Stimulated activated CD8-positive, alpha-beta memory T cell treated with anti-CD3 and anti-CD28 coated beads, Interleukin-4, amount 100 ng/mL, for 1 hour (primary cell): ENCODE measurements at places on chromosomes 2 and 18.
A peak's percentile ranks its signal among the peaks of the same experiment; 100 is the strongest.

- no peak for DNase-seq
These were observed 30.3 kb downstream of the WDSUB1 start for GRCh38 chr2:159256159-159256558.

DNA sequence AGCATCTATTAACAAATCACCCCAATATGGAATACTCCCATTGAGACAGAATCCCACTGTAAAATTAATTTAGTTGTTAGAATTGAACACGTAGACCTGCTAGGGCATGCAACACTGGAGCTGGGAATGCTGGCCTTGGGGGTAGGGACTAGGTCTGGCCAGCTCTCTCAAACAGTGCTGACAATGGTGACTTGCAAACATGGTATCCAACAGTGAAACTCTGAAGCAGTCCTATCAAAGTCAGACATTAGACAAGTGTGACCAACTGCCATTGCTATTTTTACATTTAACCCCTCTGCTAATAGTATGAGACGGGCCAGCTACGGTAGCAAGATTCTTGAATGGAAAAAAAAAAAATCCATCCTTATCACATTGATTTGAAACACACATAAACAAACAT is 7.2 kb downstream of the E2F6 start:
- DNase-seq = no peak

- no peak for DNase-seq
These were observed 110.7 kb upstream of the HAAO start for GRCh38 chr2:42902939-42903709.

DNA sequence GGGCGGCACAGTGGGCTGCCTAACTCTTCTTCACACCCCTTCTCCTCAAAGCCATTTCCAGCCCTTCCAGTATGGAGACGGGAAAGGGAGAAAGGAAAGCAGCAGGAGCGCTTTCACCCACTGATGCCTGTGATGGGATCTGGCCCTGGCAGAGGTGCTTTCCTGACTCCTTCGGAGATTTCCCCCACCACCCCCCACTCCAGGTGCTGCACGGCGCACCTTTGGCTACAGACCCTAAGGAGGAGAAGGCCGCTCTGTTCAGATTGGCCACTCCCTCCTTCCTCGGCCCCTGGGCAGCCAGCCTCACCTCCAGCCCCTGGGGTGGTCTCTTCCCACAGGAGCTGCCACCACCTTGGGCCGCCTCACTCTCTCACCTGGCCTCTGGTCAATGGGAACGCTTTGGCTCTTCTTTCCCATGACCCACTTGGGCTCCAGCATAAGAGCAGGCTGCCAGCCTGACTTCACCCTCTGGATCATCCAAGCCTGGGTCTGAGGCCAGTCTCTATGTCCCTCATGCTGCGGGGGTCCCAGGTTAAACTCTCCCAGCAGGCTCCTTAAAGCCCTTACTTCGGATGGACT is 18.4 kb upstream of the MAL start:
- no peak for DNase-seq

DNA sequence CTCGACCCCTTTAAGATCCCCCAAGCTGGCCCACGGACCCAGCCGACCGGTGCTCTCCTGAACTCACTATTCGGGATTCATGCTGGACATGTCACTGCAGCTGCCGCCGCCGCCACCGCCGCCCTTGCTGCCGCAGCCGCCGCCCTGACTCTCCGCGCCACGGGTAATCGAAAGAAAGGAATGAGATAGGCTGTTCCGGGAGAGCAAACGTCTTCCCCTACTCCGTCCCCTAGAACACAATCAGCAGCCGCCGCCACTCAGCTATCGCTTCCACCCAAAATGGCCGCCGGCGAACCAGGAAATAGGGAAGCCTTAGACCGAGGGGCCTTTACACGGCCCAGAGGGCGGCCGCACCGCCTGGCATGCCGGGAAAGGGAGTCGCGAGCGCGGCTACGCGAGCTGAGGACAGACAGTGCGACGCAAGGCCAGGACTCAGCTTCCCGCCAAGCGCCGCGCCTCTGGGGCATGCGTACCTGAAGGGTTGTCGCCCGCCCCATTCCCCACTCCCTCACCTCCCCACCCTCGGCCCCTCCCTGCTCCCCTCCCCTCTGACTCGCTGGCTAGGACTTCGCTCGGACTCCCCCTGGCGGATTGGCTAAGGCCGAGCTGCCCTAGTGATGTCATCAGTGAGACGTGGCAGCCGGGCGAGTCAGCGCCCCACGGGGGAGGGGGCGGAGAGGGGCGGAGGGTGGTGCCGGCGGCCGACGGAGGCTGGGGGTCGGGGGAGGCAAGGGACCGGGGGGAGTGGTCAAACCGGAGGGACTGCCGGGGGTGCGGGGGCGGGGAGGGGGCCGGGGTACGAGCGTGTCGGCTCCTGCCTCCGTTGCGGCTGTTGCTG is at the start of gene RAB1A:
RAB1A (minus strand) TSS at position 281 of the 838 bp plus-strand sequence; CDS start at position 90, 191 bp downstream.
- peak; percentile 100 for DNase-seq

DNA sequence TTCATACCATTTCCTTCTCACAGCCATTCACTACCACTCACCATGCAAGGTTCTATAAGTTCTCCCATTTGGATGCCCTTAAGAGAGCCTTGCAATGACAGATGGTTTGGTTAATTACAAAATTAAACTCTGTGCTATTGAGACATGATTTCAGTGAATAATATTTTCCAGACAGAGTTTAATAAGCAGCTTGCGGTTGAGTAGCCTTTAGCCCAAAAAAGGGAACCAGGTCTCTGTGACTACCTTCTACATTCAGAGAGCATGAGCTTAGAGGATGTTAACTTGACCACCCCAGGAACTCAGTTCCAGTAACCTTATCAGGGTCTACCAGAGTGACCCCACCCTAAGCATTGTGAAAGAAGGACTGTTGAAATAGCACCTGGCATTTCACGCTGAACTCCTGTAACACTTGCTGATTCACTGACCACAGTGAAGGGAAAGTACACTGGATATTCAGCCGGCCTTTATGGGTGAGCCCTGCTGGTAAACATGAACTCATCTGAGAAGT is 1173.1 kb upstream of the ZEB2 start:
- DNase-seq = no peak

DNA sequence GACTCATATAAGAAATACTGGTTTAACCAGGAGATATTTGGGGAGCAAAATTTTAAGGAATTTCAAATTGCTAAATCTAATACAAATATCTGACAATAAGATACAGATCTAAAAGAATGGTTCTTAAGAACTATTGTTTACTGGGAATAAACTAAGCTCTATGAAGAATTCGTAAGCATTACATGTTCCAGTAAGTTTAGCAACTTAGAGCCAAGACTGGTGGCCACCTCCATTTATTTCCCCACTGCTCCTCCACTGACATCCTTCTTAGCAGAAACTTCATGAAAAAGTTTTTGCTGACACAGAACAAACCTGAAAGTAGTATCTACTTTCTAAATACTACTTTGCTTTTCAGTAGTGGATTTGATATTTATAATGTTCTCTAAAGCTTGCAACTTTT is 83.0 kb downstream of the ACSL3 start:
- DNase-seq = no peak

GRCh38 chr2:54107903-54108615 is 7.4 kb upstream of the ACYP2 start:
- DNase-seq = no peak

DNA sequence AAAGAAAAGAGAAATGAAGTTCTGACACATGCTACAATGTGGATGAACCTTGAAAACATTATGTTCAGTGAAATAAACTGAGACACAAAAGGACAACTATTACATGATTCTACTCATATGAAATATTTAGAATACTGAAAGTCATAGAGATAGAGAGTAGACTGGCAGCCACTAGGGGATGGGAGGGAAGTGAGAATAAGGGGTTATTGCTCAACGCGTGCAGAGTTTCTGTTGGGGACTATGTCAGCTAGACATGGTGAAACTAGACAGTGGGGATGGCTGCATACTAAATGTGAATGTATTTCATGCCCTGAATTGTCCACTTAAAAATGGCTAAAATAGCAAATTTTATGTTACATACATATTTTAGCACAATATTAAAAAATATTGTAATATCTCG is 108.7 kb upstream of the ATL2 start:
- no peak for DNase-seq

DNA sequence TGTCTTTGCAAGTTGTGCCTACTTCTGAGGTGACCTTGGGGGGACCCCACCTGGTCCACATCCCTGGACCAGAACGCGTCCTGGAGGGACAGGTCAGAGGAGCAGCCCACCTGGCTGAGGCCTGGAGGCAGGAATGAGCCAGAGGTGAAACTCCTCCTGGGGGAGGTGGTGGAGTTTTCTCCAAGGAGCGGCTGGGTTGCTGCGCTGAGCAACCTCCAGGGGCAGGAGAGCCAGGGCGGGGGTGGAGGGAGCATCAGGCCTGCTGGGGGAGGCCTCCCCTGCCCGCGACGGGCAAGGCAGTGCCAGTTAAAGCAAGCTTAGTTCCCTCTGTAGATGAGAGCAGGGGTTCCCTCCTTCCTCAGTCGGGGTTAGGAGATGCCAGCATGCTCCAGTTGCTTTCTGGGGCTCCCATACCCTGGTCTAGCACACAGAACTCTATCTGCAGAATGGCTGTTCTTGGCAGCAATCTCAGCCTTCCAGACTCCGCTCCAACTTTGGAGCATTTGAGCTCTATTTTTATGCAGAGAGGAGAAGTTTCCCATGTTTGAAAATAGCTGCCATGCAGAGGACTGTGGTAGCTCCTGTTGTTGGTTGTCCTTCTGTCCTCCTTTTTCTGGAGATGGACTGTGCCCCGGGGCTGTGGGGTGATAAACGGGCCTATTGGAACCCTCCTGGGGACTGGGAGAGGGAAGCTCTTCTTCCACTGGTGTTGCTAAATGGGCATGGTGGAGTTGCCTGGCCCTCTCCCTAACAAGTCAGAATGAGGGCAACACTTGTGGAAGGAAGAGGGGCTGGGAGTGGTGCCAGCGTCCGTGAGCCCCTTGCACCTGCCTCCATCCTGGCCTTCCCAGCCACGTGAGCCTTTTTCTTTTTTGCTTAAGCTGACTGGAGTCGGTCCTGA is 39.1 kb downstream of the B3GNT2 start:
- no peak for DNase-seq

DNA sequence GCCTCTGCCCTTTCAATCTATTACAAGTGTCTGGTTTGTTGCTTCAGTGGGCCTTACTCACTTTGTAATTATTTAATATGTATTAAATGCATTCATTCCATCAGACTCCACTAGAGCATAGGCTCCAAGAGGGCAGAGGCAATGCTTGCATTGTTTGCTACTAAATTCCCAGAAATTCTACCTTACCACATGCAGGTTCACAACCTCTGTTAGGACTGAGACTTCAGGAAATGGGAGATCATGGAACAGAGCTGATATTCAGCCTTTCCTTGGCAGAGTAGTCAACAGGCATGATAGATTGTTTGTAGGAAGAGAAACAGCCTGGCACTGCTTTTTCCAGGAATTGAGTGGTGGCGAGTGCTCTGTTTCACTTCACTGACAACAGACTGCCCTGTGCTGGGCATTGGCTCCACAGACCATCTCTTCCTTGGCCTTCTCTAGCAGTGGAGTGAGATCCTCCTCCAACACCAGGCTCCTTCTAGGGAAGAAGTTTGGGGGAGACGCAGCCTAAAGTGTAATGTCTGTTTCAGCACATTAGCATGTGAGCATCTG is 6.2 kb upstream of the MATN3 start:
- no peak for DNase-seq

DNA sequence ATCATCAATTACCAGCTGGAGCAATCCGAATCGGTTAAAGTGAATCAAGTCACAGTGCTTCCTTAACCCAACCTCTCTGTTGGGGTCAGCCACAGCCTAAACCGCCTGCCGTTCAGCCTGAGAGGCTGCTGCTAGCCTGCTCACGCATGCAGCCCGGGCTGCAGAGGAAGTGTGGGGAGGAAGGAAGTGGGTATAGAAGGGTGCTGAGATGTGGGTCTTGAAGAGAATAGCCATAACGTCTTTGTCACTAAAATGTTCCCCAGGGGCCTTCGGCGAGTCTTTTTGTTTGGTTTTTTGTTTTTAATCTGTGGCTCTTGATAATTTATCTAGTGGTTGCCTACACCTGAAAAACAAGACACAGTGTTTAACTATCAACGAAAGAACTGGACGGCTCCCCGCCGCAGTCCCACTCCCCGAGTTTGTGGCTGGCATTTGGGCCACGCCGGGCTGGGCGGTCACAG is 496 bp upstream of the ITGA4 start:
- peak; percentile 44 for DNase-seq

DNA sequence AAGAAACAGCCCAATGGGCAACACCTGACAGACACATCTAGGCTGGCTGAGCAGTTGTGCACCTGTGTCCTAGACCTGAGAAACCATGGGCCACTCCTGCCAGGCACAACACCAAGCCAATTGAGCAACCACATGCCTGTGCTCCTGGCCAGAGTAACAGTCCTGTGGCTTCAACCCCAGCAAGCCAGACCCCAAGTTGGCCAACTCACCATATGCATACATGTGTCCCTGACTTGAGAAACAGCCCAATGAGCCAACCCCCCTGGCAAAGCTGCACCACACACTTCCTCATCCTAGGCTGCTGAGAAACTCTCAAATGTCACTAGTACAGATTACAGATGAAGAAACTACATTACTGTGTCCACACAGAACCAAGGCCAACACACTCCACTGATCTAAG is 36.6 kb downstream of the USP34 start:
- DNase-seq = no peak

DNA sequence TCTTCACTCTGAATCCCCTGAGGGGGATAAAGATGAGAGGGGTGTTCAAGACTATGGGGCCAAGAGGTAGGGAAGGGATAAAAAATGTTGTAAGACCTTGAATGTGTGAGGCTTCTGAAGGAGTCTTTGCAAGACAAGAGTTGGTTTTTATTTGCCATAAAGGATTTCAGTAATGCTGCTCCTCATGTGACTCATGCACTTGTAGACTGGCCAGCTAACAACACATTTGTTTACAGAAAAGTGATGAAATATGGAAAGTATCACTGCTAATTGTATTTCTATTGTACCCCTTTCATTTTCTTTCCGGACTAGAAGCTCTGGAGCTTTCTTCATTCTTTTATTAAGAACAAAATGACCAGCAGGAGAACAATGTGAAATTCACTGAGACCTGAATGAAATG is 782.1 kb downstream of the EPHA4 start:
- no peak for DNase-seq

- DNase-seq = no peak
These were observed 18.4 kb upstream of the CPO start for GRCh38 chr2:206920951-206921350.

DNA sequence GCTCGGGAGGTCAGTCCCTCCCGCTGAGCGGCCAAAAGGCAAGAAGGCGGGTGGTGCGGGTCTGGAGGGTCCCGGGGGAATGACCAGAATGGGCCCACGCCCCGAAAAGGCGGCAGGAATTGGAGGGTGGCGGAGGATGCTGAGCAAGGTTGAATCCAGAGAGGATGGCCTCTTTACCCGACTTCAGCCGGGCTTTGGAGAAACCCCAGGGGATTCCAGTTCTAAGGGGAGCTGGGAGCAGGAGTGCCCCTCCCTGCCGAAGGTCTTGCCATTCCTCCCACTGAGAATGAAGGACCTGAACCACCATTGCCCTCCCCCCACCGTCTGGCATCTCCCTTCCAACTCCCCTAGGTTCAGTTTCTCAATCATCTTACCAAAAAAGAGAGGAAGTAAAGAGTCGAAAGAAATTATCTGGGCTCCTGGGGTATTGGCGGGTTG is 38.9 kb upstream of the ATP6V1B1 start:
- no peak for DNase-seq

- DNase-seq = no peak
These were observed 475.6 kb downstream of the TDRD15 start for GRCh38 chr2:21599417-21599816.
